ENCODE measurements at places on chromosomes 7 and 10. TPM values are rescaled to one million over a fixed set of nuclear protein-coding genes. Genes with fewer than 3 reads are reported as not detected.

The FGF8 gene
- total RNA-seq = 4.0 TPM

The COA1 gene
- total RNA-seq = 83.8 TPM

The WEE2 gene
- 0.27 TPM for total RNA-seq

The KCND2 gene
- total RNA-seq = 14.5 TPM

The MRPS33 gene
- 26.7 TPM for total RNA-seq

The CTTNBP2 gene
- total RNA-seq = 19.7 TPM

The HSPB1 gene
- total RNA-seq = 70.6 TPM

The LIPJ gene
- 0.22 TPM for total RNA-seq

The SORCS3 gene
- 3.6 TPM for total RNA-seq

The BMPR1A gene
- 76.2 TPM for total RNA-seq

The MRLN gene
- total RNA-seq = 23.1 TPM

The CASTOR2 gene
- 36.3 TPM for total RNA-seq

The KIF11 gene
- 14.8 TPM for total RNA-seq

The HPSE2 gene
- 0.33 TPM for total RNA-seq

The ELN gene
- 494 TPM for total RNA-seq

The CDC14C gene
- 0.22 TPM for total RNA-seq

The ELFN1 gene
- 21.5 TPM for total RNA-seq

The ZYX gene
- total RNA-seq = 29.9 TPM

The NEUROD6 gene
- 0.93 TPM for total RNA-seq

The TAX1BP1 gene
- 128 TPM for total RNA-seq

The CPED1 gene
- total RNA-seq = 82.0 TPM

The SPDYE16 gene
- 1.2 TPM for total RNA-seq

The IDI2 gene
- total RNA-seq = not detected

The MSMB gene
- not detected for total RNA-seq

The LIPF gene
- total RNA-seq = not detected

The SLC39A12 gene
- total RNA-seq = 18.0 TPM

The CALML5 gene
- 3.3 TPM for total RNA-seq

The ANKRD61 gene
- not detected for total RNA-seq
